ENCODE measurements at places on chromosomes 12 and 14. TPM values are rescaled to one million over a fixed set of nuclear protein-coding genes. Genes with fewer than 3 reads are reported as not detected.

GRCh38 chr12:67710582-67710981 is 62.0 kb downstream of the DYRK2 start:
- no peaks in the 10 kb centered on the region for H3K4me1 ChIP-seq
- no peak overlapping the region for H3K27ac ChIP-seq
- H3K4me3 ChIP-seq: no peak overlapping the region
- peaks cover 7% of the 10 kb centered on the region for H3K27me3 ChIP-seq
- H3K36me3 ChIP-seq: no peaks in the 10 kb centered on the region

DNA sequence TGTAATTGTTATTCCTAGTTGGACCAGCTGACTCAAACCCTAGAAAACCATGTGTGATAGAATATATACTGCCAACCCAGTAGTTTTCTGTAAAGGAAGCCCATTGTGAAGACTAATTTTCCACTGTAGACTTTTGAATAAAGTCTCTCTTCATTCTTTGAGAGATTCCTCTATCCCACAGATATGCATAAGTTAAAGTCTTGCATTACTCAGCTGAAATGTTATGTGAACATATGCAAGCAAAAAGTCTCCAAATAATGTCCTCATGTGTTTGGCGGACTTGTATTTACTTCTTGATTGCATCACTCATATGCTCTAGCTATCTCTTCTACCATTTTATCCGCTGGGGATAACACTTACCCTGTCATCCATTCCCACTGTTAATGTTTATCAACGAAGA is 35.1 kb upstream of the OTOGL start:
- no peak overlapping the region for H3K27ac ChIP-seq
- no peaks in the 10 kb centered on the region for H3K4me1 ChIP-seq
- DNase-seq: no peak
- H3K4me3 ChIP-seq: no peak overlapping the region

DNA sequence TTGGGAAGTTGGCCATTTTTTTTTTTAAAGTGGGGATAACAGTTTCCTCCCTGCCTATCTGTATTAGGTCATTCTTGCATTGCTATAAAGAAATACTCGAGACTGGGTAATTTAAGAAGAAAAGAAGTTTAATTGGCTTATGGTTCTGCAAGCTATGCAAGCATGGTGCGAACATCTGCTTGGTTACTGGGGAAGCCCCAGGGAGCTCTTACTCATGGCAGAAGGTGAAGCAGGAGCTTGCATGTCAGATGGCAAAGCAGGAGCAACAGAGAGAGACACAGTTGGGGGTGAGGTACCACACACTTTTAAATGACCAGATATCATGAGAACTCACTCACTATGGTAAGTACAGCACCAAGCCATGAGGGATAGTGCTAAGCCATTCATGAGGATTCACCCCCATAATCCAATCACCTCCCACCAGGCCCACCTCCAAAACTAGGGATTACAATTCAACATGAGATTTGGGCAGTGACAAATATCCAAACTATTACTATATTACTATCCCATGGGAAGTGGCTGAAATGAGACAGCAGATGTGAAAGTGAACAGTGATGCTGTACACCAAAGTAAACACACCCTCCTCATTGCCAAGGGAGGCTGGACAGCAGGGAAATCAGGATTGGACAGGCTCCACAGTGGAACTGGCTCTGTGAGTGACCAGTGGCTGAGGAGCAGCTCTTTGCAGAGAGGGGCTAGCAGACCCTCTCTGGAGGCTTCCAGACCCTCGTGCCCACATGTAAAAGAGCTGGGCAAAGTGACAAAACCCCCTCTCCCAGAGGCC is 40.5 kb downstream of the CRACR2A start:
- no peak overlapping the region for H3K27ac ChIP-seq
- no peak for DNase-seq
- H3K4me3 ChIP-seq: no peak overlapping the region
- peaks cover 6% of the 10 kb centered on the region for H3K4me1 ChIP-seq
- H3K27me3 ChIP-seq: no peaks in the 10 kb centered on the region

The FLVCR2 gene
- 5.8 TPM for total RNA-seq

The NGB gene
- total RNA-seq: not detected

The ASPG gene
- not detected for total RNA-seq

The LALBA gene
- not detected for total RNA-seq

DNA sequence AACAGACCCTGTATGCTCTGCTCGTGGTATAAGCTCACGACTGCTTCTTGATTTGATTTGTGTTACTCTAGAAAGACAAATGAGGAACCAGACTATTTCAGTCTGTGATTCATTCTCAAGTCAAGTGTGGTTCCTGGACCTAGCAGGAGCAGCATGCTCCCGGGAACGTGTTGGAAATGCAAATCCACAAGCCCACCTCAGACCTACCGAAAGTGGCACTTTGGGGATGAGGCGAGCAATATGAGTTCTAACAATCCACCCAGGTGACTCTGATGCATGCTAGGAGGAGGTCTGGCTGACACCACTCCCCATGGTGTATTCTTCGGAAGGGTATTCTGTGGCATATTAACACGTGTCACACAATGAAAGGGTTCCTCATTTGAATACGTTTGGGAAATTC is 59.5 kb upstream of the TMX1 start:
- DNase-seq: no peak
- H3K36me3 ChIP-seq: no peaks in the 10 kb centered on the region
- no peaks in the 10 kb centered on the region for H3K4me1 ChIP-seq

DNA sequence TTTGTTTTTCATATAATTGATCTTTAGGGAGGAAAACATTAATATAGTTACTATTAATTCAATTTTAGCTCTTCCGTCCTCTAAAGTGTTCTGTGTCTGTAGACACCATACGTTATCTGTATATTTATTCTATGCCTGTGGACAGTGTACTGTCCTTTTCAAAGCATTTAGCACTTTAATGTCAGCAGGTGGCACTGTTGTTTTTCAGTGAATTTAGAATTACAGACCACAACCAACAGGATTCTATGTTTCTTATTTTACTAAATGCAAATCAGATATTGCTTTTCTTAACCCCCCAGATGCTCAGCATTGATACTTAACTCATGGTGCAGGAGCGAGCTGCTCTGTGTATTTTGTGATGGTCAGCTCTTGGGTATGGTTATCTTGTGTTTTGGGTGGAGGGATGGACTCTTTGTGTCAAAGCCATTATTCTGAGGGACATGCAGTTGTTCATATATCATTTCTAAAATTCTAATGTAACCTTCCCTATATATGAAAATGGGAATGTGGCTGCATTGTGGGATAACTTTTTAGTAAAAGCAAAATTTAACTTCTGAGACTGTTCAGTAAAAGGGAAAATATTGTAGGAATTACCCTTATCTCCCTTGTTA is 65.2 kb downstream of the PAPOLA start:
- no peaks in the 10 kb centered on the region for H3K4me1 ChIP-seq
- no peak overlapping the region for H3K4me3 ChIP-seq
- H3K36me3 ChIP-seq: peaks cover 29% of the 10 kb centered on the region
- no peak overlapping the region for H3K27ac ChIP-seq
- DNase-seq: no peak

The RILPL1 gene
- total RNA-seq: 1.5 TPM

DNA sequence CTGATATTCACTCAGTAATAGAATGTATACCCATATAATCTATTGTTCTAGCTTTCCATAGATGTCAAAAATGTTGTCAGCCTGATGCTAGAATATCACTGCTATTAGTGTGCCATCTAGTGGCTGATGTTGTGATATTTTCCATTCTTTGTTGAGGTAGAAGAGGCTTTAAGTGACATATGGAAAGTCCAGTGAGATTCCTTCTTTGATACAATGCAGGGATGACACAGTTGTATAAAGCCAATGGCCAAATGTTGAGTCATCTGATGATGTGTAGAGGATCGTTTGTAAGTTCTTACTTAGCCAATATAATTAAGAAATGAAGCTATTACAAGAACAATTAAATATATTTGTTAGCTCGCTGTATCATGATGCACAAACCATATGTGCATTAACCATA is 58.1 kb upstream of the PCED1B start:
- peaks cover 31% of the 10 kb centered on the region for H3K27me3 ChIP-seq
- H3K4me1 ChIP-seq: peaks cover 9% of the 10 kb centered on the region
- no peaks in the 10 kb centered on the region for H3K36me3 ChIP-seq
- no peak for DNase-seq

DNA sequence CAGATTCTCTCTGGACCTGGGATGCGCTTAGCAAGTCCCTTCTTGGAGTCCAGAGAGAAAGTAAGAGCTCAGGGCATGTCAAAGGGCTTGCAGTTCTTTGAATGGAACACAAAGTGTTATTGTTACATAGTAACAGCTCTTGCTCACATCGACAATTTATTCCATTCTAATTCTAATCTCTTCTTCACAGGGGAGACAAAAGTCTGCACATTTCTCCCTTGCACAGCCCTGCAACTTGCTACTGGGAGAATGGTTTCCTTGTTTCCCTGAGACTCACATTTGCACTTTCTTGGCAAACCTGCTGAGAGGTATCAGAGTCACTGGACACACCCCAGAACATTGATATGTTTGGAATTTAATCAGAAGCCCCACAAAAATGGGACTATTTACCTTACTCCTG is 209.9 kb upstream of the IGF1 start:
- H3K36me3 ChIP-seq: no peaks in the 10 kb centered on the region
- no peaks in the 10 kb centered on the region for H3K4me1 ChIP-seq
- H3K27ac ChIP-seq: no peak overlapping the region
- no peak for DNase-seq

The DDHD1 gene
- 70.7 TPM for total RNA-seq

The KRT1 gene
- not detected for total RNA-seq
